K562 (cell line): ENCODE measurements at places on chromosomes 6 and 20. TPM values are rescaled to one million over a fixed set of nuclear protein-coding genes. Genes with fewer than 3 reads are reported as not detected.

DNA sequence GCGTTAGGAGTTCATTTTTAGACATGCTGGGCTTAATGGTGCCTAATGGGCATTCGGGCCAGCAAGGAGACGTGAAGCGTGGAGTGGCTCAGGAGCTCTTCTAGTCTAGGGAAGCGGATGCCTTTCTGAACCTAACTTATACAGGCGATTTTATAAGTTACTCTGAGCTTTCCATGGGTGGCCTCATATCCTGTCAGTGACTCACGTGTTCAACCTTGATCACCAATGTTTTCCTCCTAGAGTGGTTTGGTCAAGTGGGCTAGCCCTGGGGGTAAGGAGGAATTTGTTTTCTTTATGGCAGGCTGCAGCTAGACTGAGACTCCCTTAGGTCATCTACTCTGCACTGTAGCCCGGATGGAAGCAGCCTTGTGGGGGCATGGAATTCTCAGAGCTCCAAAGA is 52.1 kb downstream of the PLAGL1 start:
- H3K27me3 ChIP-seq = no peaks in the 10 kb centered on the region
- no peak for DNase-seq
- no peak overlapping the region for H3K27ac ChIP-seq
- no peaks in the 10 kb centered on the region for H3K36me3 ChIP-seq
- H3K4me3 ChIP-seq = no peak overlapping the region

Gene CLPSL2
- not detected in 2 replicates for total RNA-seq

DNA sequence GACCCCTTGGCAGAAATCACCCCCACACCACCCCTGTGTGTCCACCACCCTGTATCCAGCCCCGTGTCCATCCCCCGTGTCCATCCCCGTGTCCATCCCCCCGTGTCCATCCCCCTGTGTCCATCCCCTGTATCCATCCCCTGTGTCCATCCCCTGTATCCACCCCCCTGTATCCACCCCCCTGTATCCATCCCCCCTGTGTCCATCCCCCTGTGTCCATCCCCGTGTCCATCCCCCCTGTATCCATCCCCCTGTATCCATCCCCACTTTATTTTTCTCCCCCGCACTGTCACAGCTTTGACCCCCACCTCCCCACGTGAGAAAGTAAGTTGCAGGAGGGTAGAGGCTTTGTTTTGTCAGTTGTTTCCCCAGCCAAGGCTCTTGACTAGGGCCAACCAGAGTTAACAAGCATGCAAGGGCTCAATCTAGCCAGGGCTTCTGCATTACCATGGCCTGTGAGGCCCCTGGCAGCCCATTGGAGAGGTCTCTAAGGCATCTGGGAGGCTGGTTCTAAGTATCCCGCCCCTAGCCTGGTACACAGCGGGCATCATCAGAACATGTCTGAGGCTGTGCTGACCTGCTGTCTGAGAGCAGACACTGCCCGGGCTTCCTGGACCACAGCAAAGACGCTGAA is 18.1 kb upstream of the SIRPA start:
- peaks cover 12% of the 10 kb centered on the region for H3K27me3 ChIP-seq
- no peaks in the 10 kb centered on the region for H3K4me1 ChIP-seq
- no peak overlapping the region for H3K27ac ChIP-seq
- DNase-seq = no peak

- no peak overlapping the region for H3K27ac ChIP-seq
- H3K36me3 ChIP-seq = no peaks in the 10 kb centered on the region
- no peaks in the 10 kb centered on the region; the same call in 1 of the 2 replicates for H3K27me3 ChIP-seq
- no peaks in the 10 kb centered on the region for H3K4me1 ChIP-seq
- no peak overlapping the region for H3K4me3 ChIP-seq
Observed at GRCh38 chr6:129894921-129895320, 33.8 kb upstream of the TMEM244 start.

Gene SIRT5
- total RNA-seq = 8.6 and 8.7 TPM in 2 replicates
